SHP77 treated with DMSO at 0.1 percent for 48 hours (cell line): ENCODE measurements at places on chromosomes 16 and 17.

GRCh38 chr16:4847774-4848587, 700 bp downstream of the UBN1 start:
- DNase-seq, result no peak

DNA sequence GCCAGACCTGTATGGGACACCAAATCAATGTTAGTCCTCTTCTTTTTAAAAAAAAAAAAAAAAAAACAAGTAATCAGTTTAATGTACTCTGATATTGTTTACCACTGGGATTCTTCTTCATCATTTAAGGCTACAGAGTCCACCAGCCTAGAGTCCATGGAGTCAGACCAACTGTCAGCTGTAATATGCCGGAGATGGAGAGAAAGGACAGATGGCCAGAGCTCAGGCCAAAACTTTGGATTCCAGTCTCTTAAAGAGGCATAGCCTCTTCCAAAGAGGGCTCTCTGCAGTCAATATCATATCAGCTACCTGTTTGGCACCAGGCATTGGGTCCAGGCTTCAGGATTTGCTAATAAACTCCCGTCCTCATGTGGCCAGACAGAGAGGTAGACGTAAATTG, 469.6 kb upstream of the HSBP1 start:
- DNase-seq, result no peak

DNA sequence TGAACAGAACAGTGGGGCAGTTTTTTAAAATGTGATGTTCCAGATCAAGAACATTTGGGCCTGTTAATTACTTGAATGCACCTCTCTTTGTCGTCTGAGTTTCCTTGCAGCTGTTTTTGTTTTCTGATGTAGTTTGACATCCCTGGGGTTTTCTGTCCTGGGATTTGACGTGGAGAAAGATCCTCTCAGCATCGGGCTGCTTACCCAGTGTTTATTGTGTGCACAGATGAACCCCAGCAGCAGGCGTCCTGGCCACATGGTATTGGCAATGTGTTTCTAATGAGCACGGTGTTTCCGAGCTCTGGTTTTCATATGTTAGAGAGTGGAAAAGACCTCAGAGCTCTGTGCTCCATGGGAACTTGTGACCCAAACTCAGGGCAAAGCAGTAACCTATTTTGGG, 191.1 kb upstream of the IRX3 start:
- no peak for DNase-seq

DNA sequence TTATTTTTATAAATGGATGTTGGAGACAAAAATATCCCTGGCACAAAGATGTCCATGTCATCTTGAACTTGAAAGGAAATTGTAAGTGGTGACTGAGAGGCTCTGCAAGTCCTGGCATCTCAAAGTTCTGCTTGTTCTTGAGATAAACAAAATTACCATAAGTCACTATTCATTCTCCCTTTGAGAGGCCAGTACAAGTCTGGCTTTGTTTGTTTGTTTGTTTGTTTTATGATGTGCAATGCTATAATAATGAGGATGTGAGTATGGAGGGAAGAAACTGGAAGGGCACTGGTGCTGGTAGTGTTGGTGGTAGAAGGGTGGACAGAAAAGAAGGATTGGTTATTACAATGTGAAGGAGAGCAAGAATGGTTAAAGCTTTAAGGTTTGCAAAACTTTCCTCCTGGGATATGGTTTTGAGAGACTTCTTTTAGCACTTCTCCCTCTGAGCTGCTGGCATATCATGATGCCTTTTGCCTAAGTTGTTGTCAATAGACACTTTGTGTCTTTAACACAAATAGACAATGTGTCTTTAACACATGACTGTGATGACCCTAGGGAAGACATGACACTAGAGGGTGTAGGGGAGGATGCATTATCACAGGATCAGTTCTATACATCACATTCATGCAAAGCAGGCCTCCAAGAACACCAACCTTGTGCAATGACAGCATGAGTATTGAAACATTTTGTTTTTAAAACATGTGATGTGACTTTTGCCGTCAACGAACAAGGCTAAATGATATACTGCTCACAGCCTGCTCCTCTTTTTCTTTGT, 880.5 kb upstream of the GOT2 start:
- DNase-seq, result no peak

- no peak for DNase-seq
Measured at GRCh38 chr17:44972953-44973352, 4.8 kb upstream of the C1QL1 start.

DNA sequence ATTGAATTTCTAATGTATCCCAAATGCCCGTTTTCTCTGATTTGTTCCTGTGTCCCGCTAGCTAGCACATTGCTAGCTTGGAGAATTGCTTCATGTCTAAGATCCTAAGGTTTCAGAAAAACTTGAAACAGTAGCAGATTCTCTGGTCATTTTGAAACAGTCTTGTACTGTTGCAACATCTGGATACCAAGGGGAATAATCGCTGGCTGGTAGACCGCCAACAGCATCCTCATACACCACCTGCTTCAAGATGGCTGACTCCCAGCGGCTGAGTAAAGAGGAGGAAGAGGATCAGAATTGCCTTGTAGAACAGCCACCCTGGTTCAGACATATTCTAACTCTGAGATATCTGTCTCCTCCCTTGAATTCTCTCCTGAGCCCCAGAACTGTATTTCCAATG, 226.7 kb upstream of the ELAC2 start:
- no peak for DNase-seq

- no peak for DNase-seq
Measured at GRCh38 chr17:35796942-35797341, 1.5 kb upstream of the MMP28 start.

DNA sequence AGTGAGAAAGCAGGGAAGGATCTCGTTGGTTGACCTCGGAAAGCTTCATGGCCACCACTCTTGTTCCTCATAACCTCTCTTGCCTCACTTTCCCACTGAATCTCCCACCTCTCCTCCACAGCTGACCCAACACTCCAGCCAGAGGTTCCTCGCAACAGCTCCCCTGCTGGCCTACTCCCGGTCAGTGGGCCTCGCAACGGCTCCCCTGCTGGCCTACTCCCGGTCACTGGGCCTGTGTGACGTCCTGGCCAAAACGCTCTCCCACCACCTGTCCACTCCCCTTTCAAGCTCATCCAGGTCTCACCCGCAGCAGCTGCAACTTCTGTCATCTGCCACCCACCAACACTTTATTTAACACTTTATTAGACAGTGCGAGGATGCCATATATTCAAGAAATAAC, 149.1 kb downstream of the VPS53 start:
- DNase-seq, result no peak

DNA sequence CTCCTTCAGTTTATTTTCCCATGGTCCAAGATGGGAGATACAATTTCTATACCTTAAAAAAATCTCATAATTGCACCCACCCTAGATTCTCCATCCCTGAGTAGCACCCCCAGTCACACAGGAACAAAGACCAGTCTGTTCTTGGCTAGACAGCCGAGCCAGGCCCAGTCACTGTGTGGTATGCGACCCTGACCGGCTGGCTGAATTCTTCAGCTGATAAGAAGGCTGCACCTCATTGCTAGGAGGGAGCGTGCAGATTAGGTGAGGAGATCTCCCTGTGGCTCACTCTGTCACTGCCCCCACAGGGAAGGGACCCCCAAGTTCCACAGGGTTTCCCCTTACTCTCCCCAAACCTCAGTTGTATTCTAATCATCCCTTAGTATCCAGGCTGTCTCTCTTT, 138.7 kb downstream of the SALL1 start:
- DNase-seq, result no peak

- DNase-seq, result no peak
Measured at GRCh38 chr17:30590081-30590733, 113.0 kb downstream of the GOSR1 start.

DNA sequence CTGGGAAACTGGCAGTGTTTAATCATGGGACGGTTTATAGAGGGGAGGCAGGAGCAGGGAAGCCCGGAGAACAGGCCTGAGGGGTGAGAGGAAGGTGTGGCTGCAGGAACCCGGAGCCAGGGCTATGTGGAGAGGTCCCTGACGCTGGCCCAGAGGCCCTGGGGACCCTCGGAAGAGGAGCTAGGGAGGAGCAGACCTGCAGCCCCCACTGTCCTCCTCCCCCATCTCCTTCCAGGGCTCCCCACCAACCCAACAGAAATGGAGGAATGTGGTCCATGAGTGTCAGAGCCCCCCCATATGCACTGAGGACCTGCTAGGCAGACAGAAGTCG, 20.3 kb downstream of the TMEM235 start:
- no peak for DNase-seq

DNA sequence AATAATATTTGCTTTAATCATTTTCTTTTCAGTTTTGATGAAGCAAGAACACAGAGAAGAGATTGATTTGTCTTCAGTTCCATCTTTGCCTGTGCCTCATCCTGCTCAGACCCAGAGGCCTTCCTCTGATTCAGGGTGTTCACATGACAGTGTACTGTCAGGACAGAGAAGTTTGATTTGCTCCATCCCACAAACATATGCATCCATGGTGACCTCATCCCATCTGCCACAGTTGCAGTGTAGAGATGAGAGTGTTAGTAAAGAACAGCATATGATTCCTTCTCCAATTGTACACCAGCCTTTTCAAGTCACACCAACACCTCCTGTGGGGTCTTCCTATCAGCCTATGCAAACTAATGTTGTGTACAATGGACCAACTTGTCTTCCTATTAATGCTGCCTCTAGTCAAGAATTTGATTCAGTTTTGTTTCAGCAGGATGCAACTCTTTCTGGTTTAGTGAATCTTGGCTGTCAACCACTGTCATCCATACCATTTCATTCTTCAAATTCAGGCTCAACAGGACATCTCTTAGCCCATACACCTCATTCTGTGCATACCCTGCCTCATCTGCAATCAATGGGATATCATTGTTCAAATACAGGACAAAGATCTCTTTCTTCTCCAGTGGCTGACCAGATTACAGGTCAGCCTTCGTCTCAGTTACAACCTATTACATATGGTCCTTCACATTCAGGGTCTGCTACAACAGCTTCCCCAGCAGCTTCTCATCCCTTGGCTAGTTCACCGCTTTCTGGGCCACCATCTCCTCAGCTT, 45.0 kb downstream of the ESRP2 start:
- no peak for DNase-seq

DNA sequence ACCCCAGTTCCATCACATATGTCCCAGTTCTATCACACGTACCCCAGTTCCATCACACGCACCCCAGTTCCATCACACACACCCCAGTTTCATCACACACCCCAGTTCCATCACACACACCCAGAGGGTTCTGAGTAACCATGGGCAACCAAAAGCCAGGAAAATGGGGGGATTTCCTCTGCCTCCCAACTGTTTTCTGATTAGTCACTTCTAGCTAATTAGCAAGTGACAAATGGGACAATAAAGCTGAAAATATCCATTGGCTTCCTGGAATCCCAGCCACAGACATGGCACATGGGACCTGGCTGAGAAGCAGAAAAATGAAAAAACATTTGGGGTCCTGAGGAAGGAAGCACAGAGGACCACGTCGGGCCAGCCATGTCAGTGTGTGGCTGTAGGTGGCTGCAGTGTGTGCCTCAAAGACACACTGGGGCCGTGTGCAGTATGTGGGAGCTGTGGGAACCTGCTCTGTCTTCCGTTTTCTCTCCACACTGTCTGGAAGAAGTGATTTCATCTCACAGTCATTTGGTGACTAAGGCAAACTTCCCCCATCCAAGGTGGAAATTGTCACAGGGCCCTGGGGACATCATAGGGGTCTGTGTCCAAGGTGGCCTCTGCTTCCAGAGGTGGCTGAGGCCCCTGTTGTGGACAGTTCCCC, 106.7 kb downstream of the CMIP start:
- no peak for DNase-seq

GRCh38 chr16:89090182-89090630, 3.4 kb upstream of the ACSF3 start:
- DNase-seq, result peak; percentile 12

GRCh38 chr17:18084256-18084655, 3.5 kb upstream of the DRG2 start:
- DNase-seq, result no peak

DNA sequence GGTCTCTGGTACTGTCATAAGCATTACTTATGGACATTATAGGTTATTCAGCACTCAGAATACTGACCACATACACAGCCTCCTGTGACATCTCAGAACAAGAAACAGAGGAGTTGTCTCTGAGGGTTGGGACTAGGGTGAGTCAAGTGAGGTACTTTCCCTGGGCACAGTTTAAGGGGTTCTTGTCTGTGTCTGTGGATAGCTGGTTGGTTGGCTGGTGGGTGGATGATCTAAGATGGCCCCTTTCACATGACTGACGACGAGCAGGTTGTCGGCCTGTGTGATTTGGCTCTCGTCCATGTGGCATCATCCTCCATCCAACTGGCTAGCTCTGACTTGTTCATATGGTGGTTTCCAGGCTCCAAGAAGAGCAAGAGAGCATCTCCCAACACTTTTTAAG, 163.9 kb downstream of the PRKCB start:
- no peak for DNase-seq

GRCh38 chr17:66285149-66285548, 17.3 kb upstream of the PRKCA start:
- DNase-seq, result no peak

GRCh38 chr17:8939496-8940334, 25.8 kb downstream of the PIK3R5 start:
- DNase-seq, result no peak

GRCh38 chr17:66214884-66215528, 14.2 kb downstream of the APOH start:
- no peak for DNase-seq

DNA sequence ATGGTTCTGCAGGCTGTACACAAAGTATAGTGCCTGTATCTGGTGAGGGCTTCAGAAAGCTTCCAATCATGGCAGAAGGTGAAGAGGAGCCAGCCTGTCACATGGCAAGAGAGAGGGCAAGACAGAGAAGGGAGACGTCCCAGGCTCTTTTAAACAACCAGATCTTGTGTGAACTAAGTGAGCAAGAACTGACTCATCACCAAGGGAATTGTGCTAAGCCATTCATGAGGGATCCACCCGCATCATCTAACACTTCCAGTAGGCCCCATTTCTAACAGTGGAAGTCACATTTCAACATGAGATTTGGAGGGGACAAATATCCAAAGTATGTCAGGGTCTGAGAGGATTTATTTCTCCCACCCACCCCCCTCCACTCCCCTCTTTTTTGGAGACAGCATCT, 56.2 kb upstream of the ELAC2 start:
- no peak for DNase-seq

DNA sequence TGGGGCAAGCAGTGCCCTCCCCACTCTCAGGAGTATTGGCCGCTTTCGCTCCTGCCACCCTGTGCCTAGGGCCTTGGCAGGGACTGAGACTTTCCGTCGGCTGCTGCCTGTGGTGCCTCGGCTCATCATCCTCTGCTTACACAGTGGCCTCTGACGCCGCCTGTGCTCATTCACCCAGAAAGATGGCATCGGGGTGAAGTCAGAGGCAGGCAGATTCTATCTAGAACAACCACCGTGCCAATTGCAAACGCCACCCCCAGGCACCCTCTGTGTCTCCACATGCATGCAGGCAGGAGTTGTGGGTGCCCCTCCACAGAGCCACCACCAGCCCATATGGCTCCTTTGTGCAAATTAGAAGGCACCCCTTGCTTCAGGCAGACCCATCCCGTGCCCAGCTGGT, 154.2 kb upstream of the GSE1 start:
- DNase-seq, result no peak

DNA sequence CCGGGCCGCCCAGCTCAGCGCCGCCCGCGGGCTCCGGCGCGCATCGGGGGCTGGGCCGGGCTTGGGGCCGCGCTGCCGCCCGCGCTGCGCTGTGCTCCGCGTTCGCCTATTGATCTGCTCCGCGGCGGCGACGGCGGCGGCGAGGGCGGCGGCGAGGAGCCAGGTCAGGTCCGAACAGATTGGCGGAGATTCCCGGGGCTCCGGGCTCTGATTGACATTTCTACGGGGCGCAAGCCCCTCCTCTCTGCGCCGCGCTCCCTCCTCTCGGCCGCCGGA, 559 bp downstream of the IRX3 start:
- DNase-seq, result no peak

- no peak for DNase-seq
Measured at GRCh38 chr17:64218066-64218465, 45.0 kb downstream of the TEX2 start.
